H1 (cell line): ENCODE measurements at places on chromosomes 11 and 22. TPM values are rescaled to one million over a fixed set of nuclear protein-coding genes. Genes with fewer than 3 reads are reported as not detected.

DNA sequence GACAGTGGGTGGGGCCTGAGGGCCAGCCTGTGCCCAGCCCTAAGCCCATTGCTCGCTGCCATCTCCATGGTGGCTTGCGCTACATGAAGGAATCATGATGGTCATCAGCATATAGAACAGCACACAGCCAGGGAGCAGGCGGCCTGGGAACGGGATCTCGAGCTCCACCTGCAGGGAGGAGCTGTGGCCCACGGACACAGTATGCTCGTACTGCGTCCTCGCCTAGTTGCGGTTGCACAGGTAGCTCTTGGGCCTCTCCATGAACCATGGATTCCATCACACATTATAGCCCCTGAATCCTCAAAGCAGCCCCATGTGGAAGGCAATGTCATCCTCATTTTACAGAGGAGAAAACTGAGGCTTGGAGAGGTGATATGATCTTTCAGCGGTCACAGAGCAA, 15.1 kb downstream of the SEC14L4 start:
- DNase-seq = no peak

Gene PGR
- total RNA-seq = 0.19 and 0.35 TPM in 2 replicates

Gene CHADL
- total RNA-seq = 0.78 and 0.84 TPM in 2 replicates

- DNase-seq = no peak
Observed at GRCh38 chr11:73946798-73947458, 3.9 kb upstream of the DNAJB13 start.

Gene ARVCF
- 43.2 and 49.6 TPM in 2 replicates for total RNA-seq

- no peak for DNase-seq
Observed at GRCh38 chr11:58034471-58034870, 3.7 kb downstream of the OR6Q1 start.

GRCh38 chr11:283405-284104, 5.3 kb downstream of the NLRP6 start:
- peak; percentile 33 for DNase-seq

Gene CFAP68
- total RNA-seq = 21.4 and 22.6 TPM in 2 replicates

- no peak for DNase-seq
Observed at GRCh38 chr11:78161962-78162371, 22.5 kb upstream of the ALG8 start.

DNA sequence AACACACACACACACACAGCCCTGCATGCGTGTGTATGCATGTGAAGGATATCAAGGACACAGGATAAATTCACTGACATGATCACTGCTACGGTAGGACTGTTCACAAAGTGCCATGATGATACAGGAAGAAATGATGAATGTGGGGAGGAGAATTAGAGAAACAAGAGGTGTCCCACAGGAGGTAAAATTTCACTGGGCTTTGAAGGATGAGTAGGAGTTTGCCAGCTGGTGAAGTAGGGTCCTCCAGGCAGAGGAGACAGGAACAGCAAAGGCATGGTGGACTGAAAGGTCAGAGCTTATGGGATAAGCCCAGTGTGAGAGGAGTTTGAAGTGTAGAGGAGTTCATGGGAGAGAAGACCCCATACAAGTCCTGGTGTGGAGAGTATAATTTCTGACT, 18.6 kb downstream of the NECTIN1 start:
- DNase-seq = no peak

DNA sequence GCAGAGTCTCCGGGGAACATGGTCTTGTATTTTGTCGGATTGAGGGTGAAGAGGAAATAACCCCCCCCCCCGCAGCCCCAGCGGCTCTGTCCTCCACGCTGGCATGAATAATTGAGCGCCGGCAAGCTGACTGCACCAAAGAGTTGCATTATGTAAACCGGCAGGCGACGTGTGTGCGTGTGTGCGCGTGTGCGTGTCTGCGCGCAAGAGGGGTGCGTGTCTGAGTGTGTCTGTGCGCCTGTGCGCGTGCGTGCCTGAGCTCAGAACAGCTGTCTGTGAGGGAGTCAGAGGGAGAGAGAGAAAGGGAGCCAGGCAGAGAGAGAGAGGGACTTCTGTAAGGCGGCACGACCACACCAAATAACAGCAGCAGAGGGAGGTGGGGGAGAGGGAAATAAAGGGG, 94.4 kb downstream of the SCN3B start:
- DNase-seq = no peak

DNA sequence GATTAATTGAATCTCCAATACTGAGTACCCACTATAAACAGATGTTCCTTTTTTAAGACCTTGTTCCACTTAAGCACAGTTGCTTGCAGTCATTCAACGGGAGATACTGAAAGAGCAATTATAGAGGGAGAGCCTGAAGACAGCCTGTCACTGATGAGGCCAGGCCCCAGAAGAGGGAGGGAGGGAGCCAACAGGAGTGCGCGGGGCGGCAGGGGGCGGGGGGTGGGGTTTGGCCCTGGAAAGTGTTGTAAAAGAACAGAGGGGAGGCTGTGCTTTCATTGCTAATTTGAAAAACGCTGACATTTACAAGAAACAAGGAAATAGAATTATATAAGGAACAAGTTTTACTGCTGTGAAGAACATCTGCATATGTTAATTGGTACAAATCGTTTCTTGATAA, 53.1 kb downstream of the MAP6 start:
- no peak for DNase-seq

DNA sequence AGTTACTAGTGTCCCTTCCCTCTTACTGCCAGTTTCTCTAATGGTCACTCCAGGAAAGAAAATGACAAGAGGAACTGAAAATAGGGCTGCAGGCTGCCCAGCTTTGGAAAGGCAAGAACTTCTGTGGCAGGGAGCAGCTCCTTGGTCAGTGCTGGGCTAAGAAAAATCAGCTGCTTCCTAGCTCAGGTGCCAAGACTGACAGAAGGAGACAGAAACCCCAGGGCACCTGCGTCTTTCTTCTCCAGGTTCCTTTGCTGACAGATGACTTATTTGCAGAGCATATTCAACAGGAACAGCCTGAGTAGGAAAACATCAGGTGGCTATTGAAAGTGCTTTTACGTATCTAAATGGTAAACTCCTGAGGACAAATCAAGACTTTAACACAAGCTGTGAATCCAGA, 25.4 kb downstream of the MAML2 start:
- no peak for DNase-seq

DNA sequence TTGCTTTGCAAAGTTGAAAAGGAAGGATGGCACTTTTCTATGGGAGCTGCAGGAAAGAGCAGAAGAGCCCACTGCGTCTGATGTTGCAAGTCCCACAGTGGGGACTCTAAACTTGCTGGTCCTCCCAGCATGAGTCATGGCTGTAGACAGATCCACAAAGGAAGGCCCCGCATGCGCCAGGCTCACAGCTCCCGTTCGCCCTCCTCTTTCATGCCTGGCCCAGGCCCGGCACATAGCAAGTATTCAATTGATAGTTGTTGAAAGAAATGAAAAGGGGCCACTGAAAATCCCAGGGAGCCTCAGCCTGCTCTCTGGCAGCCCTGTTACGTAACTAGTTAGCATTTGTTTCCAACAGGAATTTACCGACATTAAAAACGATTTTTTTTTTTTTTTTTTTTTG, 18.9 kb downstream of the AP1B1 start:
- peak; percentile 33 for DNase-seq

- DNase-seq = no peak
Observed at GRCh38 chr22:40462195-40462984, 92.0 kb downstream of the SGSM3 start.

Gene GPHA2
- 0.97 and 1.5 TPM in 2 replicates for total RNA-seq

Gene PRDX5
- 201 and 225 TPM in 2 replicates for total RNA-seq

Gene LAYN
- 7.7 and 9.3 TPM in 2 replicates for total RNA-seq

Gene CEP126
- 1.3 and 1.9 TPM in 2 replicates for total RNA-seq

DNA sequence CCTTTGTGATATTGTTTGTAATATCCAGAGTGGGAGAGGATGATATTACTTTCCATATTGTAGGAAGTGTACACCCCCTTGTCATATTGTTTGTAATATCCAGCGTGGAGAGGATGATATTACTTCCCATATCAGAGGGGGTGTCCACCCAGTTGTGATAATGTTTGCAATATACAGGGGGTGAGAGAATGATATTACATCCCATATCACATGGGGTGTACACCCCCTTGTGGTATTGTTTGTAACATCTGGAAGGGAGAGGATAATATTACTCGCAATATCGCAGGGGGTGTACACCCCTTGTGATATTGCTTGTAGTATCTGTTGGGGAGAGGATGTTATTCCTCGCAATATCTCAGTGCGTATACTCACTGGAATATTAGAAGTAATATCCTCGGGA, 61.5 kb downstream of the PRSS23 start:
- no peak for DNase-seq

Gene PPFIBP2
- total RNA-seq = 9.8 and 11.7 TPM in 2 replicates

Gene LGR4
- total RNA-seq = 57.6 and 61.7 TPM in 2 replicates

Gene NRXN2
- total RNA-seq = 11.4 and 11.5 TPM in 2 replicates

DNA sequence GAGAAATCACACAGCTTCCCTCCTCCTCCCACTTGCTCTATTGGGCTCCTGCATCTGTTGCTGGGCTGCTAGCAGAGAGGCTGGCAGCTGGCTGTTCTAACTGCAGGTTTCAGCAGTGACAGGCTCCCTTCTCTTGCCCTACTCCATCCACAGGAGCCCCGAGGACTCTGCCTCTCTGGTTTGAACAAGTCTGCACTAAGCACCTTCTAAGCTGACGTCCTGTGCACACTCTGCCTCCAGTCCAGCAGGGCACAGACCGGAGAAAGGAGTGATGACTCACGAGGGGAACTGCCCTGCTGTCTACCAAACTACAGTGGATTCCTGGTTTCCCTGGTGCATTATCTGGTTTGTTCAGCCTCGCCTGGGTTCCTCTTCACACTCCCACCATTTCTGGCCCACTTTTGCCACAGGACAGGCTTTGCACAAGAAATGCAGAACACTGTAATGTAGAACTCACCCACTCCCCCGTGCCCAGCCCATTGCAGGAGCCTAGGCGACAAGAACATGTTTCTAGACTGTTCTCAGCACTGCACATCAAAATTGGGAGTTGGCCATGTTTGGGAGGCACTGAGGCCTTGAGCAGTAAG, 26.0 kb downstream of the IL10RA start:
- no peak for DNase-seq

Gene YDJC
- total RNA-seq = 36.5 and 36.7 TPM in 2 replicates

- DNase-seq = peak; percentile 37
Observed at GRCh38 chr11:134655189-134655989, 243.3 kb upstream of the B3GAT1 start.

GRCh38 chr11:5394091-5394490, 10.5 kb downstream of the OR51M1 start:
- DNase-seq = no peak

DNA sequence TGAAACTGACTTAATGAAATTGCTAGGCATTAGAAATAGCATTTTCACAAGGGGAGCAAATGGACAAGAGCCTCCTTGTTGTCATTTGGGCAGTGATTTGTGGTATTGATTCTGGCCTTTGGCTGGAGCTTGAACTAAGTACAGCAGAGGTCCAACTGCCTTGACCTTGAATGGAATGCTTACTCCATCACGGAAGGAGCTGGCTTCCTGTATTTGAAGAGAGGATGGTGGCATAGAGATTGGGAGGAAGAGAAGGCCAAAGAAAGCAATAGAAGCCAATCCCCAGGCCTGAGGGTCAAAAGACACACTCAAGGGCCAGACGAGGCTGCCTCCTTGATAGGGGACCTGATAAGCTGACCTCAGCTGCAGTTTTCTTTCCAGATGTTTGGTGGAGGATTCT, 126.6 kb upstream of the MPPED2 start:
- no peak for DNase-seq

DNA sequence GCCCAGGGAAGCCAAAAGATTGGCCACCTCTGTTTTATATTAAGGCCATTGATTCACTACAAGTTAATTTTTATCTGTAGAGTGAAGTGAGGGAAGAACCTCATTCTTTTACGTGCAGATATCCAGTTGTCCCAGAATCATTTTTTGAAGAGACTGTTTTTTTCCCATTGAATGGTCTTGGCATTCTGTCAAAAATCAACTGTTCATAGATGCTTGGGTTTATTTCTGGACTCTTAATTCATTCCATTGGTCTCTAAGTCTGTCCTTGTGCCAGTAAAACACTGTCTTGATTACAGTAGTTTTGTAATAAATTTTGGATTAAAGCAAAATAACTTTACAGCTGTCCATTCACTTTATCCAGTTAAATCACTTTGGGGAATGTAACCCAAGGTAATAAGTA, 26.8 kb downstream of the WBP2NL start:
- no peak for DNase-seq

DNA sequence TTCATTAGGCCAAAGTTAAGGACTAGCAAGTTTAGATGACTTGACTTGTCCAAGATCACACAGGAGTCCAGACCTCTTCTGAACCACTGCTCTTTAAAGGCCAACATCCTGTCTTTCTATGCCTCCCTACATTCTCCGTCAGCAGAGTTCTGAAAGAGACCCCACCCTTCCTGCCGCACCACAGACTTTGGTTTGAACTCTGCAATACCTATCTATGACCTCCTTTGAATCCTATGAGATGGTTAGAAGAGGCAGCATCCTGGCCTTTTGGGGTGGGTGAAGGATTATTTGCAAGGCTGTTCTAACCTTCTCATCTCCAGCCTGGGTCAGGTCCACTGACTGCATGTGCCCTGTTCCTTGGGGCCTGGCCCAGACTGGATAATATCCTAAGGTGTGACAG, 4.3 kb upstream of the RRM1 start:
- no peak for DNase-seq
